ENCODE measurements at places on chromosomes 4 and X.
A peak's percentile ranks its signal among the peaks of the same experiment; 100 is the strongest.

DNA sequence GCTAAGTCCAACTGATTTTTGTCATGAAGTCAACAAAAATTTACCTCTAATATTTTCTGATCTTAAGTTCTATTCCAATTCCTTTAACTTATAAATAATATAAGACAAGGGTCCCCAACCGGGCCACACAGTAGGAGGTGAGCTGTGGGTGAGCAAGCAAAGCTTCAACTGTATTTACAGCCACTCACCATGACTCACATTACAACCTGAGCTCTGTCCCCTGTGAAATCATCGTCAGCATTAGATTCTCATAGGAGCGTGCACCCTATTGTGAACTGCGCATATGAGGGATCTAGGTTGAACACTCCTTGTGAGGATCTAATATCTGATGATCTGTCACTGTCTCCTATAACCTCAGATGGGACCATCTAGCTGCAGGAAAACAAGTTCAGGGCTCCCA is 227.4 kb downstream of the MAPK10 start:
- DNase-seq = no peak

DNA sequence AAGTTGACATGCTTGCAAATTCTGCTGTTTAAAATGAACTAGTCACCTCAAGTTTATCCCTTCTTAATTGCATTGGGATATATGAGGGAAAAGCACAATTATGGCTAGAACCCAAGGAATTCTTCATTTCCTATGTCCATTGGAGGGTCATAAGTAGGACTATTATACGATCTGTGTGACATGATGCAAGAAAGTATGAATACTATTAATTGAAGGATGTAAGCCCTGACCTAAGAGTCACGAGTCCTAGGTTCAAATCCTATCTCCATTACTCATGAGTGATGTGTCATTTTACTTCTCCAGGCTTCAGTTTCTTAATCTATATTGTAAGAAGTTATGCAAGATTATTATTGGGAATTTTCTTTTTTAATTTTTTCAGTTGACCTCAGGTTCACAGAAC is 542.9 kb upstream of the GRIA3 start:
- no peak for DNase-seq

GRCh38 chr4:7192252-7193029 is at the start of gene SORCS2:
TSS of gene SORCS2 (plus strand) at chr4:7192538.
- no peak for DNase-seq

DNA sequence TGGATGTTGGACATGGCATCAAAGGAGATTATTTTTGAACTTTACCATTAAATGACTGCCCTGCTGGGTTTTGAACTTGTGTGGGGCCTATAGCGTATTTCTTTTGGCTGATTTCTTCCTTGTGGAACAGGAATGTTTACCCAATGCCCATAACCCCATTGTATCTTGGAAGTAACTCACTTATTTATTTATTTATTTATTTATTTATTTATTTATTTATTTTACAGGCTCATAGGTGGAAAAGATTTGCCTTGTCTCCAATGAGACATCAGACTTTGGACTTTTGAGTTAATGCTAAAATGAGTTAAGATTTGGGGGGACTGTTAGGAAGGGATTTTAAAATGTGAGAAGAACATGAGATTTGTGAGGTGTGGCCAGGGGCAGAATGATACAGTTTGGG is 273.1 kb downstream of the SLITRK2 start:
- DNase-seq = no peak

- DNase-seq = peak; percentile 44
Measured at GRCh38 chrX:152072236-152072635, 66.1 kb downstream of the MAGEA10 start.

DNA sequence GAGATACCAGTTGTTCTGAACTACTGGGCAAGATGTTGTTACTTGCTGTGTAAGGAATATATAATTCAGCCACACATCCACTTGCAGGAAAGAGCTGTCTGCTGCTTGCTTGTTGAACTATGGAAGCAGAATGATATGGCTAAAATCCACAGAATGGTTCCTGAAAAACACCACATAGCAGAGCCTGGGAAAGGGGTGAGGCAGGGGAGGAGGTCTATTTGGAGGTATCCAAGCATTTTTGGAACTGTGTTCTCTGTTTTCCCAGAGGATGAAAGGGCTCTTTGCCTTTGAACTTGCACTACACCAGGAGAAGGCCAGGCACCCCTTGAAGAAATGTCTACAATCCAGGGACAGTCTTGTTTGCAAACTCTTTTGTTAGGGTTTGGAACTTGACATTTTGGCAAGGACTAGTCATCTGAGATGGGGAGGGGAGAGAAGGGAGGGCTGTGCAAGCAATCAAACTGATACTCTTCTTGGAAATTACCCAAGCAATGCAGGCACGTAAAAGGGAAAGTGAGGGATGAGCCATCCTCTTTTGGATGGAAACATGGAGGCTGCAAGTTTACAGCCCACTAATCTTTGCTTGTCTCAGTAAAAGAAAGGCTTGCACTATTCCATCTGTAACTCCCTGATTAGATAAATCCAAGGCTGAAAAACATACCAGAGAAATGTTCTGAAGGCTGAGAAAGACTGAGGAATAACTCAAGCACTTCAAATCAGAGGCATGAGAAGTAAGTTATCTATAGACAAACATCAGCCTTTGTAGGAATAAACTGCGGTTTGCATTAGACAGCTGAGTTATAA is 141.0 kb downstream of the TSPAN5 start:
- DNase-seq = no peak

DNA sequence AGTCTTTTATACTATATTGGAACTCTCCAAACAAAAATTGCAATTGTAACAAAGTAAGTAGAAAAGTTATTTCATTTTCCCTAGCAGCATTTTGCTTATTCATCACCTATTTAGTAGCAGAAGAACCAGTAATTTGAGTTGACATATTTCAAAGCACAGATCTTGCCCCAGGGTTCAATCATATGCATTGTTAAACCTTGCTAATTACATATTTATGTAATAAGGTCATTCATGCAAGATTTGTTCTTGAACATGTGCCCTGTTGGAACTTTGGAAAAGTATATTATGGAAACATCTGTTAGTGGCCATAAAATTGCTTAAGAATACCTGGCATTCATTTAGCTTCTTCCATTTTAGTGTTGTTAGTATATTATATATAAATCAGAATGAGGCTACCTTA is 191.7 kb downstream of the TLL1 start:
- no peak for DNase-seq

GRCh38 chr4:153471698-153472093 is 5.5 kb downstream of the TMEM131L start:
- DNase-seq = no peak

DNA sequence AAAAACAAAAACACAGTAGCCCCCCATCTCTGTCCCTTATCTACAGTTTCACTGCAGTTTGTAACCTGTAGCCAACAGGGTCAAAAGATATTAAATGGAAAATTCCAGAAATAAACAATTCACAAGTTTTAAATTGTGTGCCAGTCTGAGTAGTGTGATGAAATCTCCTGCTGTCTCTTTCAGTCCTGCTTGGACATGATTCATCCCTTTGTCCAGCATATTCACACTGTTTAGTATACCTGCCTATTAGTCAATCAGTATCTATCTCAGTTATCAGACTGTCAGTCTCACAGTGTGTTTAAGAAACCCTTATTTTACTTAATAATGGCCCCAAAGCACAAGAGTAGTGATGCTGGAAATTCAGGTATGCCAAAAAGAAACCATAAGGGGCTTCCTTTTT is 21.9 kb downstream of the CNOT6L start:
- DNase-seq = no peak

GRCh38 chr4:144817081-144817480 is 171.1 kb downstream of the HHIP start:
- no peak for DNase-seq

DNA sequence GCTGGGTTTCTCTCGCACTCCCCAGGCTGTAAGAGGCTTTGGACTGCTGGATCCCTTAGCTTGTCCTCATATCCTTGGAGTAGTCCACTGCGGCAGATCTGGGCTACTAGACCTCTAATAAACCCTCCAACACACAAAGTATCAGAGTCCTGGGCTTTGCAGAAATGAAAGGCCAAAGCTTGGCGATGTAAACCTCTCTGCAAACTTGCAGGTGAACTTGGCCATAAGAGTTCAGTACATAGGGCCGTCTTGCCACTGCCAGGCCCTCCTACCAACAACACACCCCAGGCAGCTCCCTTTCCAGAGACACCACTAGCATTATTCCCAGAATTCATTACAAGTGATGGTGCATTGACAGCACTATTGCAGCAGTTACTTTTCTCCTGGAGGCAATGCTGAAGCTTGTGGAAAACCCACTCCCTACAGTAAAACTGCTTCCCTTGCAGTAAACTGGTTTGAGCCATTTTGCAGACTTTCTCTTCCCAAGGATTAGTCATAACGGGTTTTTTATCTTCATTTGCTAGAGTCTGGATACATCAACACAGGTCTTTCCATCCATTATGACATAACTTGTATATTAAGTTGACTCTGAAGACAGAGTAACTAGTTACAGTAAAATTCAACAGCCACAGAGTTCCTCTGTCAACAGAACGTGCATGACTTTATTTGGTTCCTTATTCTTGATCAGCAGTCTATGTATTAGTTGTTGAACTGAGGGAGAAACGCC is 2.4 kb downstream of the ANKRD50 start:
- DNase-seq = no peak

DNA sequence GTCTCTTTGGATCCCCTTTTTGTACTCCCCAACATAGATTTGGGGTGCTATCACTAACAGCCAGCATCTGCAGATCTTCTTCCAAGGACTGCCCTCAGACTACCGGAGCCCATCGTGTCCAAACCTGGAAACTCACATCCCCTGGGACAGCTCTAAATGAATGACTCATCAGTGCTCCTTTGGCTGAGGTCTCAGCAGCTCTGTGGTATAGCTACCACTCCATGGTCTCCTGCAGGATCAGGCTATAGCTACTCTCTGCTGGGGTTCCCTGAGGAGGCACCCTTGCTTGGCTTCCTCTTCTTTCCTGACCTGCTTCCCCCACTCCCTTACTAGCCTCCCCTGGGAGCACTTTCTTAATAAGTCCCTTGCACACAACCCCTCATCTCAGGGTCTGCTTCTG is 97.5 kb upstream of the PRPS2 start:
- no peak for DNase-seq

DNA sequence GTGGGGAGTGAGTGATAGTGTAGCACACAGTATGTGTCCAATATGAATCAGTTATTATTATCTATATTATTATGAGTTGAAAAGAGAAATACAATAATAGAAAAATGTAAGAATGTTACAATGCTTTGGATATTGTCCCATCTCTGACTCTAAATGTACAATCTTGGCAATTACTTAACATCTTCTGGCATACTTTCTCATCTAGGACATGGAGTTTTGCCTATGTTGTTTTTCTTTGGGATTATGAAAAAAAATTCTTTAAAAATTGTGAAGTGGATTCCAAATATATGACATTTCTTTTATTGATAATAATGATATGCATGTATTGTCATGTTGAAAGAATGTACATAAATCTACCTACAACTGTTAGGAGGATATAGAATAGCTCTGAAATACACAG is 84.1 kb downstream of the TBCK start:
- DNase-seq = no peak

DNA sequence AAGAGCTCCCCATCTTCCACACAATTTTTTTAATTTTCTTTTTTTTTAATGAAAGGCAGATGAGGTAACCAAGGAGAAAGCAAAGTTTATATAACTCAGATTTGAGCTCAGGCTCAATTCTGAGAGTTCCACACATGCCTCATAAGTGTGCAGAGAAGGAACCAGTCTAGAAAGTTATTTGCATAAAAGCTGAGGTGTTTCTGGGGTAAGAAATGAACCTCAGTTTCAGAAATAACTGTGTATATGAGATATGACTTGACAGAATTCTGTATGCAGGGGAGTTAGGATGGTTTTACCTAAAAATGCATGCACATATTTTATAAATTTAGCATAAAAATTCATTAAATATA is 51.3 kb downstream of the DTHD1 start:
- no peak for DNase-seq

- DNase-seq = no peak
Measured at GRCh38 chrX:25285598-25285997, 269.8 kb upstream of the ARX start.

DNA sequence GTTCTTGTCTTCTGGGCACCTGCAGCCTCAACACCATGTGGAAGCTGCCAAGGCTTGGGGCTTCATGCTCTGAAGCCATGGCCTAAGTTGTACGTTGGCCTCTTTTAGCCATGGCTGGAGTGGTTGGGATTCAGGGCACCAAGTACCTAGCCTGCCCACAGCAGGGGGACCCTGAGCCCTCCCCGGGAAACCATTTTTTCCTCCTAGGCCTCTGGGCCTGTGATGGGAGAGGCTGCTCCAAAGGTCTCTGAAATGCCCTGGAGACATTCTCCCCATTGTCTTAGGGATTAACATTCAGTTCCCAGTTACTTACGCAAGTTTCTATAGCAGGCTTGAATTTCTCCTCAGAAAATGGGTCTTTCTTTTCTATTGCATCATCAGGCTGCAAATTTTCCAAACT is 269.3 kb downstream of the NAP1L3 start:
- DNase-seq = no peak

GRCh38 chr4:149121023-149121404 is 678.8 kb upstream of the NR3C2 start:
- no peak for DNase-seq

- no peak for DNase-seq
Measured at GRCh38 chr4:56261027-56261426, 126.3 kb downstream of the AASDH start.

- DNase-seq = no peak
Measured at GRCh38 chr4:153126137-153126536, 78.1 kb upstream of the TRIM2 start.

DNA sequence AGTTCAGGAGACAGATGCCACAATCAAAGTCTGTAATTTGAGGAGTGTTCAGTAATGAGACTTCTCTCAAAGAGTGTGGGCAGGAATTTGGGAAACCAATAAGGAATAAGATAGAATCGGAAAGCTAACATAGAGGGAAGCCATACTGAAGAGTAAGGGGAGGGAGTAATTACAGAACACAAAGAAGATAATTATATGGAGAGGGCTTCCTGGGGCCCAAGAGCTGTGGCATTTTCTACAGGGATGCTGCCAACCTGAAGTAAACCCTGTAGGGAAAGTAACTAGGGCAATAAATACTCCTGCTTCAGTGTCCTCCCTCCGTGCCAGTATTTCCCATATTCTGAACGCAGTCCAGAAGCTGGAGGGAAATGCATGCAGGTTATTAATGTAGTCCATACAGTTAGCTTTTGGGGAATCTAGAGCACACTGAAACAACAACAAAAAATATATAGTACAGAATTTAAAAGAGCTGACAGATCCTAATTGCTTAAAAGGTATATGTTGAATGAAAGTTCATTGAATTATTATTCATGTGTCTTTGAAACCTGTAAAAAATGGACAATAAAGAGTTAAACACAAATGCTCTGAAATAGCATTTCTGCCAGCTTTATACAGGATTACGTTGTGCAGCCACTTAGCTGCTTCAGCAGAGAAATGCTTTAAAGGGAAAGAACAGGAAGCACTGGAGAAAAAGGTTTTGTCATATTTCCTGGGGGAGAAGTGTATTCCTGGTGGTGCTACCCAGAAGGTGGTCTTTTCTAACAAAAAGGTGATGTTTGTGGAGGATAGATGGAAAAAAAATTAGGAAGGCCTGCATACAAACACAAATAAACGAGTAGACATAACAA is 48.0 kb downstream of the CXXC4 start:
- no peak for DNase-seq

- DNase-seq = peak; percentile 87
Measured at GRCh38 chr4:121784975-121785374, 16.1 kb upstream of the EXOSC9 start.
